ENCODE measurements at places on chromosomes 5 and 9.

DNA sequence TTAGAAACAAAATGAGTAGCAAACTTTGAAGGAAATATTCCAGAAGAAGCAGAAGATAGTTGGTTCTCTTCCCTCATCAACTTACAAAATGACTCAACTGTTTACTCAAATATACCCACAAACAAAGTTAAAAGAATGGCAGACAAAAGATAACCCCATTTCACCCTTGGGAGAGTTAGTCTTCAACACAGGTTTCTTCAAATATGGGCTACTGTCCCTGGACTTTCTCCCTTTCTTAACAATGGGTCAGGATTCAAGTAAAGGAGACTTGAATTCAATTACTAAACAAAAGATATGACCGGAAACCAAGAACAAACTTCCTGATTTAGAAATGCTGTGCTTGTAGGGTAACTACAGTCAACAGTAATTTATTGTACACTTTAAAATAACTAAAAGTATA lies 14.2 kb downstream of the RFX3 start:
- no peak for DNase-seq

DNA sequence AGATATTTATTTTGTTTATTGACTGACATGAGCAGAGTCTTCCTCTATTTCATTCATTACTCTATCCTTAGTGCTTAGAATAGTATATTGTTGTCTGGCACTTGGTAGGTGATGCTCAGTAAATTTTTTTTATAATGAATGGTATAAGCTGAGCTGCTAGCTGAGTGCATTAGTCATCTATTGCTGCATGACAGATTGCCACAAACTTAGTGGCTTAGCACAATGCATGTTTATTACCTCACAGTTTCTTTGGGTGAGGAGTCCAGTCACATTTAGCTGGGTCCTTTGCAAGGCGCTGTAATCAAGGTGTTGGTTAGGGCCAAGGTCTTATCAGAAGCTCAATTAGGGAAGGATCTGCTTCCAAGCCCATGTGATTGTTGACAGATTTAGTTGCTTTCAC lies 23.1 kb downstream of the SMAD5 start:
- no peak for DNase-seq

- DNase-seq = no peak
Observed at GRCh38 chr9:93205896-93206575, 22.1 kb downstream of the WNK2 start.

DNA sequence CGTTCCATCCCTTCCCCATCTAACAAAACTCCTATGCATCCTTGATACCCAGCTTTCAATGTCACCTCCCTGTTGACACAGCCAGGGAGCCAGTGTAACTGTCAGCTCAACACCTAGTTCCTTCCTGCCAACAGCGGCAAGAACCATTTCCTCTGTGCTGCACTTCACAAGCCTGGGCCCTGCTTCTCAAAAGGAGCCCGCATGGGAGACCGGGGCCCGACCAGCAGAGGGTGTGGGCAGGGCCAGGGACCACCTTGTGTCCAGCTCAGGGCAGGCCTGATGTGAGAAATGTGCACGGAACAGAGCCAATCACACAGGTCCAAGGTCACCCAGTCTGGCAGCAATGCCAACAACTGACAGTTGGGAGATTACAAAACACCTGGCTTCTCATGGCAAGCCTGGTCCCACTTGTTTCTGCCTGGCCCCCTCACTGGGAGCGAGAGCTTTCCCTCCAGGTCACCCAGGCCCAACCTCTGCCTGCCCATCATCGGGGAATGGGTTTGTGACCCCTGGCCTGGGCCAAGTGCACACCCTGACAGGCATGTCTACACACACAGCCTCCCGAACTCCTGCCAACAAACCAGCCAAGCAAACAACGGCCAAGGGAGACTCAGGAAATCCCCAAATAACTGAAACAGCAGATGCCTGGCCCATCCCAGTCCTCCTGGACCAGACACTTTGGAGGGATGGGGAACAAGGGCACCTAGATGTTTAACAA lies 3.1 kb downstream of the RNF44 start:
- no peak for DNase-seq

DNA sequence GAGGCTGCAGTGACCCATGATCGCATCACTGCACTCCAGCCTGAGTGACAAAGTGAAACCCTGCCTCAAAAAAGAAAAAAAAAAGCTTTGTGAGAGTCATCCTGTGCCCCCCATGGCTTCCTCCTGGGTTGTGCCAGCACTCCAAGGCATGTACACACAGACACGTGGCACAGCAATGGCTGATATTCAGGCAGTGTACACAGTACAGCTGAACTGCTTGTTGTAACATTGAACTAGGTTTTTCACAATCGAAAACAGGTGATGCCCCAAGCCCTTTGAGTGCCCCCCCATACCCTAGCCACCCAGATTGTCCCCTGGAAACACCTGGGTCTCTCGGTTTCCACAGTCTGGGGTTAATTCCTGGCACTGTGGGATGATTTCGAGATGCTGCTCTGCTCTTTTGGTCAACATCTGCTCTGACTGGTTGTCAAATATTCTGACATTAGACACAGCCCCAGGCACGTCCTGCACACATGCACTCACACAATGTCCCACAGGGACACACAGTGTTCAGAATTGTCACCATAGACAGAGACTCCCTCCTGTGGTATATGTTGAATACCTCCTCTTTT lies 9.2 kb downstream of the SPINK4 start:
- no peak for DNase-seq

DNA sequence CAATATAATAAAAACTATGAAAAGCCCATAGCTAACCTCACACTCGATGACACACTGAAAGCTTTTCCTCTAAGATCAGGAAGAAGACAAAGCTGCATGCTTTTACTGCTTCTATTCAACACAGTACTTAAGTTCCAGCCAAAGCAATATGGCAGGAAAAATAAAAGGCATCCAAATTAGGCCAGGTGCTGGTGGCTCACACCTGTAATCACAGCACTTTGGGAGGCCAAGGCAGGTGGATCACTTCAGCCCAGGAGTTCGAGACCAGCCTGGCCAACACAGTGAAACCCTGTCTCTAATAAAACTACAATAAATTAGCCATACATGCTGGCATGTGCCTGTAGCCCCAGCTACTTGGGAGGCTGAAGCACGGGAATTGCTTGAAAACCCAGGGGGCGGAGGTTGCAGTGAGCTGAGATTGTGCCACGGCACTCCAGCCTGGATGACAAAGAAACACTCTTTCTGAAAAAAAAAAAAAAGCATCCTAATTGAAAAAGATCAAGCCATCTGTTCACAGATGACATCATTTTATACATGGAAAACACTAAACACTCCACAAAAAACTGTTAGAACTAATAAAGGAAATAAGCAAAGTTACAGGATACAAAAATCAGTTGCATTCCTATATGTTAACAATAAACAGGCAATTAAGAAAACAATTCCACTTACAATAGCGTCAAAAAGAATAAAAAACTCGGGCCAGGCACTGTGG lies 17.9 kb downstream of the ZFR start:
- DNase-seq = no peak

DNA sequence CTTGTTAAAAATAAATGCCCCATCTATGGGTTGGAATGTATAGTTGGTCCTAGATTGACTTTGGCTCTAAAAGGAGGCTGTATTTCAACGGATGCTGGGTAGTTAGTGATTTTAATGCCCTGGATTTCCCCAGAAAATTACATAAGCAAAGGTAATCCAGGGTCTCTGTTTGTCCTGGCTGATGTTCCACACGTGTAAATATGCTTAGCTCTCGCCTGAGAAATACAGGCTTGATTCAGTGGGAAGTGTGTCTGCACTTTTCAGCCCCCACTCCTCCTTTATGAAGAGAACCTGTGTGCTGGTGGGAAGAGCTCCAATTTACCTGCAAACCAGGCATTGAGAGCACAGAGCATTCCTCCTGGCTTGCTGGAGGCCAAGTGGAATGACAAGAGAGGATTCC lies 294.6 kb upstream of the CLINT1 start:
- no peak for DNase-seq

- DNase-seq = no peak
Observed at GRCh38 chr9:114231719-114232449, 76.5 kb downstream of the COL27A1 start.

DNA sequence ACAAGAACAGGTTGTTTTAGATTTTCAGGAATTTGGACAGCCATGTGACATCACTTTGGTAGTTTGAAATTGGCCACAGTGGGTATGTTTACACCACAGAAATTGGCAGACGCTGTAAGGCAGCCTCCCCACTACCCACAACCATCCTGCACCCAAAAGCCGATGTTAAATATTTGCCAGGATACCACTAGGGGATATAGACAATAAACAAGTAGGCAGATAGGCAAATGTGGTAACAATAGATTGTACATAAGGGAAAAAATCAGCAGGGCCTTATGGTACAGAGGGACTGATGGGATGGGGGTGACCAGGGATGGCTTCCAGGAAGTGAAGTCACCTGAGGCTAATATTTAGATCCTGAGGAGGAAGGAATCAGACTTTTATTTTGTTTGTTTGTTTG lies 31.1 kb upstream of the DUSP1 start:
- no peak for DNase-seq

- no peak for DNase-seq
Observed at GRCh38 chr9:35001803-35002502, 12.4 kb downstream of the DNAJB5 start.

- DNase-seq = no peak
Observed at GRCh38 chr5:173745123-173745522, 128.7 kb upstream of the BOD1 start.

DNA sequence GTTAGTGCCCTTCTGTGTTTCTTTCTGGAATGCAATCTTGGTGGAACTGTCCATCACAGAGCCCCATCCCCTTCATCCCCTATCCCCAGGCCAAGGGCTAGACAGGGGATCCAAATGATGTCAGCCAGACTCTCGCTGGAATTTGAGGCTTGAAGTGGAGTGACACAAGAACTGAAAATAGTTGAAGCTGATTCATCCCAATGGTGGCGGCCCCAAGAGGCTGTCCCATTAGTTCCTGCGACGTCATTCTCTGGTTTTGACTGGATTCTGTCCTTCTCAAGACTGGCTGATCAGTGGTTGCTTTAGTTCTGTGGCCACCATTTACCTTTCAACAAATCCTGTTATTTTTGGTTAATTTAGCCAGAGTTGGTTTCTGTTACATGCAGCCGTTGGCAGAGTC lies 59.9 kb downstream of the SUB1 start:
- no peak for DNase-seq

DNA sequence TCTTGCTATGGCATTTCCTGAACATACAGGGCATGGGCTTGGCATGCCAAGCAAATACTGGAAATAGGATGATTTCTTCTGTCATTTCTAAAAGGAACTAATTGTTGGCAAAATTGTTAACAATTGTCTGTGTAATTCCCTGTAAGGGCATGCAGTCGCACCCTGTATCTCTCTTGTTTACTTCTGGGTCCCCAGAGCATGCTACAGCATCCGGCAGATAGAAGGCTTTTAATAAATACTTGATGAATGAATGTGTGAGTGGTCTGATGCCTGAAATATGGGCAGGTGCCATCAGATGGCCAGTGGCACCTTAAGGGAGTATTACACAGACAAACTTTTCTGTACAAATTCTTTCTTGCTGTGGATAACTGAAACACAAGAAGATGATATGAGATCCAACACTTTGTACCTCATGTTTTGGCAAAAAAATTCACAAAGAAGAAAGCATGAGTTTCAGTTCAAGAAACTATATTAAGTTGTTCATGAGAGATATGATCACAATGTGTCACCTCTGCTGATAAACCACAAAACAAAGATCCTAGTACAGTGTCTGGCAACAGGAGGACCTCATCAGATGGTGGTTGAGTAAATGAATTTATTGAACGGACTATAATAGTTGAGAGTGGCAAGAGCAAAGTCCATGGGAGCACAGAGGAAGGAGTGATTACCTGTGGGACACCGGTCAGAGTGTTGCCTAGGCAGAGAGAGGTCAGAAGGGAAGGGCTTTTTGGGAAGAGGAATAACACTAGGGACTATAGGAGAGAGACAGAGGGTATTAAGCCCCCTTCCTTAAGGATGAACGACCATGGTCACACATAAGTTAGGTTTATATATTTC lies 194.2 kb downstream of the ATP10B start:
- no peak for DNase-seq

DNA sequence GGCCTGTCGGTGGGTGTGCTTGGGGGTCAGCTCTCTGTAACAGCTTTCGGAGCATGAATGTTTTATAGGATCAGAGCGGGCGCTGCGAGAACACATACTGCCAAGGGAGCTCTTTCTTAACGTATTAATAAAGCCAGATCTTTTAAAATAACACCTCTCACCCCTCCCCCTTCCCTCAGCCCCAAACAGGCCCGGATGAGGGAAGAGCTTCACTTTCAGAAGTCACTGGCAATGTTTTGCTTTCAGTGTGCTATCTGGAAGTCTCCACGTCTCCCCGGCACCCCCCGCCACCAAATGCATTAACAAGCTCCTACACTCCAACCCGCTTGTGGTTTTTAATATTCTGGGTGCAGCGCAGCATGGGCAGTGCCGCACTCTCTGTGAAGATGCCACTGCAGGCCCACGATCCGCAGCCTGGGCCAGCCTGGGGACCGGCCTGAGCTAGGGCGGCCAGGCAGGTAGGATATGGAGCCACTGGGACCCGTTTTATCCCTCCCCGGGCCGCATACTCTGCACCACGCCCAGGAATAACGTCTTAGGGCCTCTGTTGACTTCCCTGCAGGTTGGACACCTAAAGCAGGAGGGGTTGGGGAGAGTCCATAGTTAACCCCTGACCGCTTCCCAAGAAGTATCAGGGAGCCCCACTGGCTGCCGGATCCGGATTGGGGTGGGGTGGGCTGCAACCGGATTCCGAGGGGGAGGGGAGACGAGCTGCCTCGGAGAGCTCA lies 12.6 kb downstream of the NR2F1 start:
- DNase-seq = no peak

DNA sequence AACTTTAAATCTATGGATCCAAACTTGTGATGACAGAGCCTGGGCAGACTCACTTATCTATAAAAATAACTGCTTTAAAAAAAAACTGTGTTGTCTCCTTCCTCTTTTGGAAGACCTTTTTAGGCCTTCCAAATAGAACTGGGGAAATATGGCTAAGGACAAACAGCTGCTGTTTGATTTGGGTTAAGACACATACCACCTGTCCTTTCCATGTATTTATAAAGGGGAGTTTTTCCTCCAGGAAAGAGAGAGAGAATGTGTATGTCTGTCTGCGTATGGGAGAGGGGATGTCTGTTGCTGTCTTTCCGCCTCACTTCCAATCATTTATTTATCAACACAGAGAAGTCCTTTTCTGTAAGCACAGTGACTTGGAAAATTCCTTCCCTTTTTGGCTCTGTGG lies 2.8 kb downstream of the ARHGEF37 start:
- no peak for DNase-seq

DNA sequence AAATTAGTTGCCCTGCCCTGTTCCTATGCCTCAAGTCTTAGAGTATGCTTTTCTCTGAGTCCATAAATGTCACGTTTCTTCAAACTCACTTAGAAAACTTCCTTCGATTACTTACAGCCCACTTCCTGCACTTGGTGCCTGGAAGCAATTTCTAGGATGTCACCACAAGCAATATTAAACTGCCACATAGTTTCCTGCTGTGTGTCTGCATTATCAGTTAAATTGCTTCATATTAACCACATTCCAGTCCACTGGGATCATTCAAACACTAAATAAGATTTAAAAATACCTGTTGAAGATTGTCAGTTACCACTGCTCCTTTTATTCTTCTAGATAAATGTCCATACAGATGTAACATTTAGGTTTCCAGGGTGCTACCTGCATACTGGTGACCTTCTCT lies 4.1 kb downstream of the DENND1A start:
- DNase-seq = no peak

GRCh38 chr5:149372932-149373331 lies 6.2 kb downstream of the IL17B start:
- no peak for DNase-seq

- no peak for DNase-seq
Observed at GRCh38 chr9:99231711-99232110, 9.6 kb downstream of the SEC61B start.
